ENCODE measurements at places on chromosomes 7 and 10.

DNA sequence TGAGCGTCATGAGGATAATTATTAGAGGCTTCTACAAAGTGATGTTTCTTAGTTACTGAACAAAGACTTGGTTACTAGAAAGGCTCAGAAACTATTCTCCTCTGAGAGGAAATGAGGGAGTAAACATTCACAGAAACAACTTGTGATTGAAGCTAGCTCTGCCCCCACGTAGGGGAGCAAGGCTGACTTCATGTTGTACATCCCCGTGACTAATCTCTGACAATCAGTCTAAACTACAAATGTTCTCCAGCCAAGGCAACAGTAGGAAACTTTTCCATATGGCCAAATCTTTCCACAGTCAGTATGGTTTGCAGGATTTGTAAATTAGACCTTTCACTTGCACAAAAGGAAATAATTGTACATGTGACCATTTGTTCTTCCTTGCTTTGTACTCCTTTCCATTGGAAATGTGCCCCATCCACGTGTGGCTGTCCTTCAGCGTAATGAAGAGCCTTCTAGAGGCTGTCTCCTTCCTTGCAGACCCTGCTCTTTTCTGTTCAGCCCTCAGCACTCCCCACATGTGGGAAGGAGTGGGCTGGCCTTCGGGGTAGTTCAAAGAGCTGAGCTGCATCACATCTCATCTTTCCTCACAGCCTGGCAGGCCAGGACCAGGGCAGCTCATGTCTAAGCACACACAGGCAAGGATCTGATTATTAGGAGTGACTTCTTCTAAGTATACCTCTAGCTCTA is 93.5 kb downstream of the PCGF5 start:
- no peak overlapping the region for H3K4me3 ChIP-seq
- H3K27ac ChIP-seq = no peak overlapping the region
- H3K36me3 ChIP-seq = no peaks in the 10 kb centered on the region
- no peaks in the 10 kb centered on the region for H3K4me1 ChIP-seq
- DNase-seq = no peak

DNA sequence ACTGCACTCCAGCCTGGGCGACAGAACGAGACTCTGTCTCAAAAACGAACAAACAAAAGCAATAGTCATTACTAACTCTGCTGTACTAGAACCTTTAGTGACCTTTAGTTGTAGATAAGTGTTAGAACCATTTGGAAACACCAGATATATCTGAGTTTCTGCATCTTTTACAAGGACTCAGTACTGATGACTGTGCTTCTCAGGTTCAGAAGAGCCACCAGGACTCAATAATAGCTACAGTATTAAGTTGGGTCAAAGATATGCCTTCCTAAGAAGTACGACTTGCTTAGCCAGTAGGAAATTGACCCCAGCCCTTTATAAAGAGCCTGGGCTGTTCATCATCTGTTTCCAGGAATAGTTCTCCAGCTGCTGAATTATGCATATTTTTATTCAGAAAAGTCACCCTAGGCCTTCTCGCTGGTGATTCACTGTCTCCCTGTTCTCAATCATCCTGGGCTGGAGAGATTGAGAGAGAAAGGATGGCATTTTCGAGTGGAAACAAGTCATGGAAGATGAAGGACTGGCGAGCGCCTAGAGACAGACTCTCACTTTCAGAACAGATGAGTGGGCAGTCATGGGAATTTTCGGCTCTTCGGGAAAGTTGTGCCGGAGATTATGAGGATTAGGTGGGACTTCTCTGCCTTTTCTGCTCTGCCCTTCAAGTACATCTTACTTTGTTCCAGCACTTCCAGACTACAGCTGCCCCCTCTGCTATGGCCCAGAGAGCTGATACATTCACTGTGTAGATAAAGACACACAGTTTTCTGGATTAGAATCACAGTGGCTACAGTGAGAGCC is 316.1 kb downstream of the CCDC3 start:
- no peak overlapping the region for H3K4me3 ChIP-seq
- H3K27me3 ChIP-seq = no peaks in the 10 kb centered on the region
- DNase-seq = no peak
- H3K27ac ChIP-seq = no peak overlapping the region

- H3K27me3 ChIP-seq = no peaks in the 10 kb centered on the region
- H3K36me3 ChIP-seq = peaks cover 2% of the 10 kb centered on the region
- no peak overlapping the region for H3K27ac ChIP-seq
- H3K4me3 ChIP-seq = no peak overlapping the region
Measured at GRCh38 chr7:19560111-19560883, 148.5 kb downstream of the POLR1F start.

DNA sequence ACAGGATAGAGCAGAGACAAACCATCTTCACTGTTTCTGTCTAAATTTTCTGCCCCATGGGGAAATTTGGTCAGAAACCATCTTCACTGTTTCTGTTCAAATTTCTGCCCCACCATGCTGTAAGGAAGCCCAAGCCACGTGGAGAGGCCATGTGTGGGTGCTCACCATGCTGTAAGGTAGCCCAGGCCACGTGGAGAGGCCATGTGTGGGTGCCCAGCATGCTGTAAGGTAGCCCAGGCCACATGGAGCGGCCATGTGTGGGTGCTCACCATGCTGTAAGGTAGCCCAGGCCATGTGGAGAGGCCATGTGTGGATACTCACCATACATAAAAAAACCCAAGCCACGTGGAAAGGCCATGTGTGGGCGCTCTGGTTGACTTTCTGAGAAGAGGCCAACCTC is 1088.7 kb upstream of the AUTS2 start:
- no peaks in the 10 kb centered on the region for H3K36me3 ChIP-seq
- no peak for DNase-seq
- no peak overlapping the region for H3K27ac ChIP-seq
- no peaks in the 10 kb centered on the region for H3K27me3 ChIP-seq

DNA sequence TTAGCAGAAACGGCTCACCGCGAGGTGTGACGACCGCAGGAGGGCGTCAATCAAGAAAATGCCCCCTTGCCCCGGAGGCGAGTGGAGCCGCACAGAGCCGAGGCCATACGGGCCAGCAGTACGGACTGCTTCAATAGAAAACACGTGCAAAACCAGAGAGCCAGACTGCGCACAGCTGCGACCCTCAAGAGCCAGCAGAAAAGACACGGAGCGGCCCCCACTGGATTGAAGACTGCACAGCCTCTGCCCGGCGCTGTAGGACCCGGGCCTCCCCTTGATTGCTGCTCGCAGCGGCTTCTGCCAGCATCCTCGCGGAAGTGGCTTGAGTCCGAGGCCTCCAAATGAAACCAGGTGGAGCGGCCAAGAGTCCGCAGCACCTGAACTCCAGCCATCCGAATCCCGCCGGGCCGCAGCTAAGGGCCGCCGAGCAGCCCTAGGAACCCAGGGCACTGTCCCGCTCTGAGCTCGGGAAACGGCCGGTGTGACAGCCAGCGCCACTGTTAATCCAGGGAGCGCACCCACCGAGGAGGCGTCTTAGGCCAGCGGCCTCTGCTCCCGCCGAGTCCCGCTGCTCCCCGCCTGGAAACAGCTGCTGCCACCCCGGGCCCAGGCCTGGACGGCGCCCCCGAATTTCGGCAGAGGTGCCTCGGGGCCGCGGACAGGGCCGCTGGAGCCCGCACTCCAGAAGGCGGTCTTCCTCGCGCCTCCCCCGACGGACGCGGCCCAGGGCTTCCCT is 660 bp upstream of the HHEX start:
- H3K27ac ChIP-seq = peak overlapping the region; percentile 75
- peaks cover 10% of the 10 kb centered on the region for H3K4me1 ChIP-seq
- H3K36me3 ChIP-seq = no peaks in the 10 kb centered on the region
- H3K4me3 ChIP-seq = peak overlapping the region; percentile 41

DNA sequence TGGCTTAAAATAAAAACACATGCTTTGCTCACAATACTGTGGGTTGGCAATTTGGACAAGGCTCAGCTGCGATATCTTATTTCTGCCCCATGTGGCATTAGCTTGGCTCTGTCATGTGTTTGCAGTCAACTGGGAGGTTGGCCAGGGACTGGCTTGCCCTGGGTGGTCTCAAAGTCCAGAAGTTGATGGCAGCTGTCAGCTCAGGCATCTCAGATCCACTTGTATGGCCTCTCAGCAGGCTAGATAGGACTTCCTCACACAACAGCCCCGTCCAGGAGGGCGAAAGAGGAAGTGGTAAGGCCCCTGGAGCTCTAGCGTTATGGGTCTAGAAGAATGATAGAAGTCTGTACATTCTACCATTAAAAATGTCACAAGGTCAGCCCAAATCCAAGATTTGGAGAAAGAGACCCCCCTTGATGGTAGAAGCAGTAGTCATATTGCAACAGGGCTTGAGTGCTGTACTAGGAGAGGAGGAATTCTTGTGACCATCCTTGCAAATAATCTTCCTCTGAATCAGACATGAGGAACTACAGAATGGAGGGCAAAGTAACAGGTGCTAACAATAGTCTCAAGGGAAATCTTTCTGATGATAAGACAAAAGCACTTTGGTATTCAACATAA is 166.2 kb downstream of the FAM107B start:
- DNase-seq = no peak
- H3K4me1 ChIP-seq = peaks cover 11% of the 10 kb centered on the region
- H3K36me3 ChIP-seq = no peaks in the 10 kb centered on the region
- H3K27ac ChIP-seq = no peak overlapping the region
- no peaks in the 10 kb centered on the region for H3K27me3 ChIP-seq

DNA sequence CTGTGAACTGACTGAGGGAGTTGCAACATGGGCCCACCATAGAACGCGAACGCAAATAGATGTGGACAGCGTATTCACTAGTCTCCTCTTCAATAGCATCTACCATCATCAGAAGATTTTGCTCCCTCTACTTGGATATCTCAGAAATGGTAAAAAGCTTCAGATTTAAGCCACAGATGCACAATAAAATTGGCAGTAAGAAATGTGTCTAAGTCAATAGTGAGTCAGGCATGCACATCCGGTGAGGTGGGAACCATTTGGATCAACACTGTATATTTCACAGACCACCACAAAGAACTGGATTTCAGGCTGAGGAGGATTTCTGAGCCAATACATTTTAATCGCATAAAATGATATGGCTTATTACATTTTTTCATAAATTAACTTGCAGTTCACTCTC is 111.5 kb upstream of the ADAM12 start:
- no peak for DNase-seq
- no peaks in the 10 kb centered on the region for H3K4me1 ChIP-seq
- H3K27me3 ChIP-seq = no peaks in the 10 kb centered on the region
- no peak overlapping the region for H3K27ac ChIP-seq
- H3K36me3 ChIP-seq = no peaks in the 10 kb centered on the region

DNA sequence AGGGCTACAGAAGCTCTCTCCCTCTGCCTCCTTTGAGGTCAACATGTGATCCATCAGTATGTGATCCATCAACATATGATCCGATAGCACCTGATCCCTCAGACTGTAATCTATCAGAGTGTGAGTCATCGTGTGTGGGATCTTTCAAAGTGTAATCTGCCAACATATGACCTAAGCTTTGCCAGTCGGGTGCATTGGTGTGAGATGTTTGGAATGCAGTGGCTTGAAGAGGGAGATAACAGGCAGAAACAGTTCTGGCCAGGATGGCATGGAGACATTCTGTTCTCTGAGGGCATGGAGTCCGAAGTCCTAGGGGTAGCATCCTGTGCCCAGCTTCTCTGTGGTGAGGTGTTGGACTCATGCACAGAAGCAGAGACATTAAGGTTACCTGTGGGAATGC is 217.7 kb upstream of the ETV1 start:
- no peak overlapping the region for H3K27ac ChIP-seq
- H3K36me3 ChIP-seq = no peaks in the 10 kb centered on the region
- no peak overlapping the region for H3K4me3 ChIP-seq
- no peaks in the 10 kb centered on the region for H3K27me3 ChIP-seq
- H3K4me1 ChIP-seq = no peaks in the 10 kb centered on the region

GRCh38 chr7:86282014-86282682 is 361.6 kb upstream of the GRM3 start:
- no peaks in the 10 kb centered on the region for H3K36me3 ChIP-seq
- H3K4me1 ChIP-seq = no peaks in the 10 kb centered on the region
- no peak overlapping the region for H3K4me3 ChIP-seq
- no peaks in the 10 kb centered on the region for H3K27me3 ChIP-seq

- H3K27me3 ChIP-seq = no peaks in the 10 kb centered on the region
- H3K36me3 ChIP-seq = no peaks in the 10 kb centered on the region
- no peak overlapping the region for H3K27ac ChIP-seq
- DNase-seq = no peak
Measured at GRCh38 chr10:44745920-44746319, 165.2 kb upstream of the TMEM72 start.

DNA sequence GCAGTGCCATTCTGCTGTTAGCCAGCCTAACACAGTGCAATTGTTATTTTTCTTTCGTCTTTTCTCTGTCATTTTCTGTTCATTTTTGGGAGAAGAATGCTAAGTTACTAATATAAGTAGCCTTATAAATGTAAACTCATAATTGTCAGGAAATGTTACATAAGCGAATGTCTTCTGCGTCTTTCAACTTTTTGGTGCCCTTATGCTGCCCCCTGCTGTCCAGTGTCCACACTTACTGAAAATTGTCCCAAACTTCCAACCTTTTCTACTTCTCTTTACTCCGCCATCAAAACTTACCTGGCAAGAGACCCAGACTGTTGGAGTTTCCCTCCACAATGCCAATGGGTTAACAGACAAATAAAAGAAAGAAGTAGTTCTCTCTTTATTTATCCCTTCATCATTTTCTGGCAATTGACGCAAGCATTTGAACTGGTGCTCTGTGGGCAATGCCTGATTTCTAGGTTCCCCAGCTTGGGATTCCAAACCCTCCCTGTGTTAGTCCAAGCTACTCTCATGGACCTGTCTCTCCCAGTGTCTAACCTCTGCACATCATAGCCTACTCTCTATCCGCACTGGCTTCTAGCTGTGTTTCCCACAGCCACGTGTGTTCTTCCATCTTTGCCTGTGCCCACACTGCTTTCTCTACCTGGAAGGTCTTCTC is 21.0 kb upstream of the EPC1 start:
- no peaks in the 10 kb centered on the region for H3K27me3 ChIP-seq
- H3K36me3 ChIP-seq = no peaks in the 10 kb centered on the region
- DNase-seq = peak; percentile 84
- peaks cover 61% of the 10 kb centered on the region for H3K4me1 ChIP-seq
- H3K27ac ChIP-seq = no peak overlapping the region

DNA sequence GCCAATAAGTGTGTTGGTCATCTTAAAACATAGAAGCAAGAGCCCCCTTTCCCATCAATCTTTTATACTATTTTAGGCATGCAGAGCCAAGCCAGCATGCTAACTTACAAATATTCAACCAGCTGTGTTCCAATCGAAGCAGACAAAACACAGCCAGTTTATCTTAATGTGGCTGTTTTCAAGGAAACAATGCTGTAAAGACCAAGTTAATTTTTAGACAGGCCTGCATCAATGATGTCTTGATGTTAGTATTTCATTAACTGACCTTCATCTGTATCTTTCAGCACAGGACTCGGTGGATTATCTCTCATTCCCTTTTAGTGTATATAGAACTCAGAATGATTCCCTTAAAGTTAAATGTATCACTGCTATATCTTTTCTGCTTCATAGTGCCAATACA is 262.0 kb upstream of the ZWINT start:
- no peaks in the 10 kb centered on the region for H3K36me3 ChIP-seq
- H3K27ac ChIP-seq = no peak overlapping the region
- no peak for DNase-seq
- no peak overlapping the region for H3K4me3 ChIP-seq
- no peaks in the 10 kb centered on the region for H3K27me3 ChIP-seq
- no peaks in the 10 kb centered on the region for H3K4me1 ChIP-seq

- H3K4me3 ChIP-seq = peak overlapping the region; percentile 69
- H3K27ac ChIP-seq = peak overlapping the region; percentile 89
- DNase-seq = no peak
- H3K36me3 ChIP-seq = no peaks in the 10 kb centered on the region
- H3K27me3 ChIP-seq = no peaks in the 10 kb centered on the region
- H3K4me1 ChIP-seq = peaks cover 44% of the 10 kb centered on the region
Measured at GRCh38 chr10:100184840-100185239, 989 bp downstream of the ERLIN1 start.
